ENCODE measurements at places on chromosomes 6 and 20. TPM values are rescaled to one million over a fixed set of nuclear protein-coding genes. Genes with fewer than 3 reads are reported as not detected.

Gene SRSF12
- total RNA-seq = 4.0 TPM

Gene ELOVL4
- total RNA-seq = 9.0 TPM

Gene CD83
- 7.5 TPM for total RNA-seq

Gene SAMD3
- 1.2 TPM for total RNA-seq

Gene AHI1
- 18.1 TPM for total RNA-seq

Gene GABRR1
- total RNA-seq = 0.24 TPM

Gene LRRN4
- total RNA-seq = 0.64 TPM

DNA sequence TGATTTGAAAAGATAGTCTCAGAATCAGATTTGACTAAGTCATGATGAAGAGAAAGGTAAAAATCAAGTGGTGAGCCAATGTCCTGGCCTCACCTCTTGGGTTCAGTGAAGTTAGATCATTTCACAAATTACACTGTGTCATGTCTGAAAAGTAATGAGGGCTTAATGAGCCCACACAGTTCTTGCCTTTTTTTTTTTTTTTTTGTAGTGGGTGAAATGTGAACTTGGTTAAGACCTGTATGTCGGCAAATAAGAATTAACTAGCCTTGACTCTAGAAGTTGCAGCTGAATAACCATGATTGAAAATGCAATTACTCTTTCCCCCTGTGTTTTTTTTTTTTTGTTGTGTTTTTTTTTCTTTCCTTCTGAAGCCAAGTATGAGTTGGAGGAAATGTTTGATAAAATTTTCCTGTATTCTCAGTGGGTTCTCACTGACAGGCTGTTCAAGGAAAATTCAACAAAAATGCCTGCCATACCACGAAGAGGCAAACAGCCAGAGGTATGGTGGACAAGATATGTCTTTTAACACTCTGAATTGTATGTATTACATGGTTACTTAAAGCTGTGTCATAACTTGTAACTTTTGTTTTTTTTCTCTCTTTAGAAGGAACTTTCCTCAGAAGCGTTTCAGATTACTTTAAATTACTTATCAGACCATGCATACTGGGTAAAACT is 135.2 kb upstream of the MLIP start:
- H3K4me1 ChIP-seq = peaks cover 11% of the 10 kb centered on the region
- no peak overlapping the region for H3K27ac ChIP-seq
- no peaks in the 10 kb centered on the region for H3K36me3 ChIP-seq

- H3K36me3 ChIP-seq = peaks cover 43% of the 10 kb centered on the region
- no peak overlapping the region for H3K4me3 ChIP-seq
- peaks cover 7% of the 10 kb centered on the region for H3K4me1 ChIP-seq
- no peak for DNase-seq
- H3K27me3 ChIP-seq = peaks cover 10% of the 10 kb centered on the region
- H3K27ac ChIP-seq = no peak overlapping the region
Measured at GRCh38 chr6:296151-297122, 4.2 kb downstream of the DUSP22 start.

DNA sequence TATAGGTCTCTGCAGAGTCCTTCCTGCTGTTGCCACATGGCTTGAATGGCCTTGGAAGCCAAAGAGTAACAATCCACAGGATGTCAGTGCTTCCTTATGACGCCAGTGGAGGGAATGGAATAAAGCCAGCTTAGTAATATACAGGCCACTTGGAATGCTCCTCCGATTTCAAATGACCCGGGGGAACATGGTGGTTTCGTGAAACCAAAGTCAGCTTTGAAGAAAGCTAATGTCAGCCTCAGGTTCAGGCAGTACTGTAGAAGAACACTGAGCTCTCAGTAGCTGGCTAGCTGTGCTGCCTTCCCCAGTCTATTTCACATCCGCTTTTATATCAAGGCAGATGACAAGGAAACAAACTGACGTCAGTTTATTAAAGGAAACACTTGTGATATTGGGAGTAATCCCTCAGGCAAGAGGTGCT is 189.1 kb downstream of the DTNBP1 start:
- peaks cover 29% of the 10 kb centered on the region for H3K36me3 ChIP-seq
- DNase-seq = no peak
- H3K4me1 ChIP-seq = peaks cover 65% of the 10 kb centered on the region
- H3K27me3 ChIP-seq = no peaks in the 10 kb centered on the region

DNA sequence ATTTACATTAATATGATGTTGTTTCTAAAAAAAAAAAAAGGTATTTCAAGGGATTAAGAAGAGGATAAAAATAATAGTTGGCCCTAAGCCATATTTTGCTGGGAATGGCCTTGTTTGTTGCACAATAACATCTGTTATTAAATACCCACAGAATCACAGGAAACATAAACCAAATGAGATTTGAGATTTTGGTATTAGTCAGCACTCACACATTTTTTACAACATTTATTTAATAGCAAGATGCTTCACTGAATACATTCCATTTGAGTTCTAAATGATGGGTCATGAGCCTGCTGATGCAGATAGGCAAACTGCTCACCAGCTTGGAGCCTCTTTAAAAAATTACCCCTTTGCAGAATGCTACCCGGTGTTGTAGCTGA is 92.9 kb upstream of the ENPP5 start:
- H3K4me3 ChIP-seq = no peak overlapping the region
- no peak overlapping the region for H3K27ac ChIP-seq
- no peak for DNase-seq
- H3K36me3 ChIP-seq = no peaks in the 10 kb centered on the region
- H3K4me1 ChIP-seq = peaks cover 7% of the 10 kb centered on the region

DNA sequence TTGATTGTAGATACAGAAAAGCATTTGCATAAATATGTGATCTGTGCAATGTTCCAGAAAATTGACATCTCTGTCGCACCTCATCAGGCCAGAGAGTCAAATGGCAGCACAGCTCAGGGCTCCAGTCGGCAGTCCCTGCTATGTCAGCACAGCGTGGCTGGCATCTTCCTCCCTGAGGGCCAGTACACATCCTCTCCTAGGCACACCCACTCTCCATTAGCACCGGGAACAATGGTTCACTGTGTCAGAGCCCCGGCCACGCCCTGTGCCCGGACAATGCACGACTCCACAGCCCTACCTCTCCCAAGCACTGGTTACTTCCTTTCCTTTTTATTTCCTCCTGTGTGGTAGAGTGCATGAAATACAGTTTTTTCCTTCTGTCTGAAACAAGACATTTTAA is 114.9 kb downstream of the FOXC1 start:
- no peaks in the 10 kb centered on the region for H3K27me3 ChIP-seq
- DNase-seq = no peak
- peak overlapping the region; percentile 58 for H3K27ac ChIP-seq
- no peaks in the 10 kb centered on the region for H3K36me3 ChIP-seq

- no peak for DNase-seq
- no peaks in the 10 kb centered on the region for H3K27me3 ChIP-seq
- H3K4me3 ChIP-seq = no peak overlapping the region
Measured at GRCh38 chr20:3539311-3540107, 68.7 kb downstream of the ATRN start.

GRCh38 chr6:132929141-132929540 is 114.8 kb downstream of the RPS12 start:
- no peaks in the 10 kb centered on the region for H3K36me3 ChIP-seq
- no peak for DNase-seq
- H3K4me1 ChIP-seq = peaks cover 22% of the 10 kb centered on the region
- no peak overlapping the region for H3K4me3 ChIP-seq

- H3K27ac ChIP-seq = no peak overlapping the region
- no peak for DNase-seq
- H3K4me1 ChIP-seq = no peaks in the 10 kb centered on the region
- no peaks in the 10 kb centered on the region for H3K27me3 ChIP-seq
- H3K4me3 ChIP-seq = no peak overlapping the region
- peaks cover 28% of the 10 kb centered on the region for H3K36me3 ChIP-seq
Measured at GRCh38 chr6:158142789-158143188, 25.3 kb downstream of the SERAC1 start.

GRCh38 chr6:38306931-38307330 is 332.8 kb downstream of the BTBD9 start:
- no peaks in the 10 kb centered on the region for H3K27me3 ChIP-seq
- DNase-seq = no peak
- peaks cover 21% of the 10 kb centered on the region for H3K4me1 ChIP-seq
- H3K4me3 ChIP-seq = no peak overlapping the region
- no peak overlapping the region for H3K27ac ChIP-seq

GRCh38 chr6:133827766-133828165 is 61.1 kb upstream of the TCF21 start:
- no peak for DNase-seq
- no peak overlapping the region for H3K27ac ChIP-seq
- H3K27me3 ChIP-seq = no peaks in the 10 kb centered on the region
- no peak overlapping the region for H3K4me3 ChIP-seq
- no peaks in the 10 kb centered on the region for H3K4me1 ChIP-seq

- no peak for DNase-seq
- 0 out of 2 replicates have a peak, but pooled peaks cover 3% of the 10 kb centered on the region for H3K4me1 ChIP-seq
- H3K36me3 ChIP-seq = peaks cover 4% of the 10 kb centered on the region
- H3K27ac ChIP-seq = no peak overlapping the region
- peaks cover 7% of the 10 kb centered on the region for H3K27me3 ChIP-seq
Measured at GRCh38 chr6:2546901-2547300, 203.8 kb downstream of the MYLK4 start.

DNA sequence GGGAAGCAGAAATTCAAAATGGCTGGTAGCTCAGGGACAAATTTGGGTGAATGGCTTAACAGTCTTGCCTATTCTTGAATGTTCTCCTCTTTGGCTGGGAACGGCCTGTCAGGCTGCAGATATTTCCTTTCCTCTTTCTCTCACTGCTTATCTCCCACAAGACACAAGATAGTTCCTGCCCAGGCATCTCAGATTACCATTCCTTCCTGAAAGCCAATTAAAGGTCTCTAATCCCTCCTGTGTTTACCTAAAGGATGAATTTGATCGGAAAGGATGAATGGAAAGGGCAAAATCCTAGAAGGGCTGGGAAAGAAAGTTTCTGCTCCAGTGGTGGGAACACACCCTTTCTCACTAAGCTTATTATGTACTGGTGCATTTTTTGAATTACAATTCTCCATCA is 95.9 kb upstream of the JAG1 start:
- peaks cover 34% of the 10 kb centered on the region for H3K4me1 ChIP-seq
- H3K27ac ChIP-seq = no peak overlapping the region
- H3K4me3 ChIP-seq = no peak overlapping the region
- no peaks in the 10 kb centered on the region for H3K27me3 ChIP-seq
- H3K36me3 ChIP-seq = no peaks in the 10 kb centered on the region
- DNase-seq = no peak

GRCh38 chr6:165986914-165987482 is 180.7 kb downstream of the TBXT start:
- peak; percentile 57 for DNase-seq
- no peak overlapping the region for H3K27ac ChIP-seq
- peaks cover 98% of the 10 kb centered on the region for H3K27me3 ChIP-seq
- H3K4me3 ChIP-seq = peak overlapping the region; percentile 76
- H3K36me3 ChIP-seq = no peaks in the 10 kb centered on the region

- no peaks in the 10 kb centered on the region for H3K27me3 ChIP-seq
- no peak overlapping the region for H3K4me3 ChIP-seq
- H3K4me1 ChIP-seq = peaks cover 10% of the 10 kb centered on the region
- H3K27ac ChIP-seq = no peak overlapping the region
- H3K36me3 ChIP-seq = no peaks in the 10 kb centered on the region
Measured at GRCh38 chr6:145022199-145022796, 713.0 kb downstream of the EPM2A start.

- no peak for DNase-seq
- no peaks in the 10 kb centered on the region for H3K27me3 ChIP-seq
- peak overlapping the region; percentile 10 for H3K27ac ChIP-seq
- H3K4me1 ChIP-seq = peaks cover 26% of the 10 kb centered on the region
- no peak overlapping the region for H3K4me3 ChIP-seq
- peaks cover 5% of the 10 kb centered on the region for H3K36me3 ChIP-seq
Measured at GRCh38 chr6:107800564-107801164, 23.4 kb downstream of the SCML4 start.

- H3K27ac ChIP-seq = no peak overlapping the region
- peaks cover 21% of the 10 kb centered on the region for H3K4me1 ChIP-seq
- H3K27me3 ChIP-seq = no peaks in the 10 kb centered on the region
Measured at GRCh38 chr20:10129749-10130148, 88.9 kb upstream of the SNAP25 start.

DNA sequence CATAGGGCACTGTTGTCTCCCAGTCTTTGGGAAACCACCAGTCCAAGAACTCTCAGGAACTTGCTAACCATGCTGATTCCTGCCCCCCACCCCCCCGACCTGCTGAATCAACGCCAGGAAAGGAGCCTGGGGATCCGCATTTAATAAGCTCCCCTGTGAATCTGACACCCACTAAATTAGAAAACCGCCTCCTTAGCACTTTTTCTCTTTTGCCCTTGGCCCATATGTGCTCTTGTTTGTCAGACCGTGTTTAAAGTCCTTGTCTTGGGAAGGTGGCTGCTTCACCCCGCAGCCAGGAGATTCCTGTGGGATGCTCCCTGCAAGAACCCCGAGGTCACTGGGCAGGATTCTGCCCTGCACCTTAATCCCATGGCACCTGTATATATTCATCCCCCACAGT is 15.7 kb upstream of the FOXP4 start:
- peaks cover 35% of the 10 kb centered on the region for H3K4me1 ChIP-seq
- H3K4me3 ChIP-seq = no peak overlapping the region
- no peaks in the 10 kb centered on the region for H3K36me3 ChIP-seq
- peaks cover 31% of the 10 kb centered on the region for H3K27me3 ChIP-seq

DNA sequence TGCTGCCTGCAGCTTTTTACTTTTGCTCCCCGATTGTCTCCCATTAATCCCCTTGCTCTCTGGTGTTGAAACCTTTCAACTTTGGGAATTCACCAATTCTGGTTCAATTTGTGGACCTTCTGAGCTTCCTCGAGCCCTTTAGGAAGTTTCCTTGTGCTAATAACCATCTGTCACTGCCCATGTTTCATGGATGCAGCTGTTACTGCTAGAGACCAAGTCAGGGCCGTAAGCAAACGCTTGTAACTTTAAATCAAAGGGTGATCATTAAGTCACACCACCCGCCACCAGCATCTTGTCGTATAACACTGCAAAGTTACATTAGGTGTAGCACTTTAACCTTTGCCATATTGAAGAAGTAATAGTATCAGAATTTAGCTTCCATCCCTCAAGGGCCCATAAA is 268.3 kb upstream of the SASH1 start:
- peaks cover 9% of the 10 kb centered on the region for H3K36me3 ChIP-seq
- H3K27me3 ChIP-seq = no peaks in the 10 kb centered on the region
- no peak for DNase-seq
- H3K4me3 ChIP-seq = no peak overlapping the region
- H3K4me1 ChIP-seq = peaks cover 3% of the 10 kb centered on the region
- H3K27ac ChIP-seq = no peak overlapping the region

GRCh38 chr6:139062932-139063646 is 34.5 kb downstream of the ABRACL start:
- H3K27ac ChIP-seq = no peak overlapping the region
- no peaks in the 10 kb centered on the region for H3K36me3 ChIP-seq
- DNase-seq = no peak
- no peak overlapping the region for H3K4me3 ChIP-seq
- no peaks in the 10 kb centered on the region for H3K27me3 ChIP-seq
- 0 out of 2 replicates have a peak, but pooled peaks cover 2% of the 10 kb centered on the region for H3K4me1 ChIP-seq

GRCh38 chr6:5067305-5067704 is 17.8 kb upstream of the PPP1R3G start:
- no peak for DNase-seq
- H3K4me1 ChIP-seq = no peaks in the 10 kb centered on the region
- no peak overlapping the region for H3K27ac ChIP-seq
- H3K4me3 ChIP-seq = no peak overlapping the region
- H3K27me3 ChIP-seq = no peaks in the 10 kb centered on the region
- peaks cover 4% of the 10 kb centered on the region for H3K36me3 ChIP-seq
